HAP-1 (cell line): ENCODE measurements at places on chromosomes 6 and 20.
A peak's percentile ranks its signal among the peaks of the same experiment; 100 is the strongest.

DNA sequence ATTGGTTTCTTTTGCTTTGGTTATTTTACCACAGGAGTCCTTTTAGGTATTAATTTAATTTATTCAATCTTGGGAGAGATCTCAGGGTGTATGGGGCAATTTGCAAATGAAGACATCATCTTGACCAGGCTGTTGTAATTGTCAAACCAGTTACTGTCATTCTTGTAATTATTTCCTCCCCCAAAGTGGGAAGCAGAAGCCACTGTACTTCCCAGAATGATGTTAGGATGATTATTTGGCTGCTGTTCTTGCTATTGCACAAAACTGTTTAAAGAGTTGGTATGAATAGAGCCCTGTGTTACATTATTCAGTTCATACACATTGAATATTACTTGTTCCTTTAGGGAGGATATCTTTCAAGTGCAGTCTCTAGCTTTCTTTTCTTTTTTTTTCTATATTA, 1.7 kb downstream of the TAAR6 start:
- DNase-seq: no peak

- DNase-seq: no peak
Measured at GRCh38 chr20:61803915-61804751, 261.5 kb downstream of the TAF4 start.

GRCh38 chr6:55405474-55406235, 78.4 kb downstream of the GFRAL start:
- DNase-seq: no peak

DNA sequence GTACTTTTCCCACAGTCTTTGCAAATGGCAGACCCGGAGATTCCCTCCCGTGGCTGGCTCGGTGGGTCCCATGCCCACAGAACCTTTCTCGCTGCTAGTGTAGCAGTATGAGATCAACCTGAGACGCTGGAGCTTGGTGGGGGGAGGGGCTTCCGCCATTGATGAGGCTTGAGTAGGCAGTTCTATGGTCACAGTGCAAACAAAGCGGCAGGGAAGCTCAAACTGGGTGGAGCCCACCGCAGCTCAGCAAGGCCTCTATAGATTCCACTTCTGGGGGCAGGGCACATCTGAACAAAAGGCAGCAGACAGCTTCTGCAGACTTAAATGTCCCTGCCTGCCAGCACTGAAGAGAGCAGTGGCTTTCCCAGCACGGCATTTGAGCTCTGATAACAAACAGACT, 186.0 kb upstream of the KCNK16 start:
- no peak for DNase-seq

DNA sequence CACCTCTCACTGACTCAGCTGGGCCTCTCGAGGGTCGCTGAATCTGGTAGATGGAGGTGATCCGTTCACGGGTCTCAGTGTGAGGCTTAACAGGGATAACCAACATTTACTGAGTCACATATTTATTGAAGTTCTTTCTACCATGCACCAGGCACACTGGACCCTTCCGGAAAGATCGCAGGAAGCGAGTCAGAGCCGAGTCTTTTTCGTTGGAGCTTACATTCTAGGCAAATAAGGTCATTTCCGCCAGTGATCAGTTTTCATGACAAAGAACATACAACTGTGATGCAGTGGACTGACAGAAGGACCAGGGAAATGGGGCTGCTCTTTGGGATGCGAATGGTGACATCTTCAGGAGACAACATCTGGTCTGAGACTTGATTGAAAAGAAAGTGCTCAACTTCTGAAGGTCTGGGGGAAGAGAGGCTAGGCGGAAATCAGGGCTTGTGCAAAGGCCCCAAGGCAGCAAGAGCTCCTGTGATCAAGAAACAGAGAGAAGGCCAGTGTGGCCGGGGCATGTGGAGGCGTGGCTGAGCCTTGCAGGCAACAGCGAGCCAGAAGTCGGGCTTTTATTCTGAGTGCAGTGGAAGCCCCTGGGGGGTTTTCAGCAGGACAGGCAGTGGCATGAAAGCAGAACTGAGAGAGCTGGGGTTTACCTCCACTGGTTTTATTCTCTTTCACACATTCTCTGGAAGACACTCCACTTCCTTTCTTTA, 56.7 kb downstream of the APCDD1L start:
- DNase-seq: no peak

DNA sequence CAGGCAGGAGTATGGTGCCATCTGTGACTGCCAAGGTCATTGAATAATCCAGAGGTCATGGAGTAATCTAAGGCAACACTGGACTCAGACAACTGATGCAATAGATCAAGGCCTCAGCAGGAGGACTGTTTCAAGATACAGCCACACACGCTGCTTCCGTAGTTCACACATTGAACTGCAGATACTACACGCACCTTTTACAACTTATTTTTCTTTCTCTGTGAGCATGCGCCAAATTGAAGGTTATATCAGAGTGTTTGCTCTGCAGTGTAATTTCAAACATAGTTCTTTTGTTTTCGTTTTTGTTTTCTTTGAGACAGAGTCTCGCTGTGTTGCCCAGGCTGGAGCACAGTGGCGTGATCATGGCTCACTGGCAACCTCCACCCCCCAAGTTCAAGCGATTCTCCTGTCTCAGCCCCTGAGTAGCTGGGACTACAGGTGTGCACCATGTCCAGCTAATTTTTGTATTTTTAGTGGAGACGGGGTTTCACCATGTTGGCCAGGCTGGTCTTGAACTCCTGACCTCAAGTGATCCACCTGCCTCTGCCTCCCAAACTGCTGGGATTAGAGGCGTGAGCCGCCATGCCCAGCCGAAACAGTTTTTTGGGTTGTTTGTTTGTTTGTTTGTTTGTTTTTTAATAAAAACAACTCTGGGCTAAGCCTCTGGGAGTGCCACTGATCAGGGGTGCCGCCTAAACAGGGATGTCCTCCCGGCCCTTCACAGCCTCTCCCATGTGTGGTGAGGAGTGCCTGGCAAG, 96.6 kb upstream of the NAA20 start:
- no peak for DNase-seq

GRCh38 chr6:145148776-145149175, 586.5 kb downstream of the EPM2A start:
- DNase-seq: no peak

DNA sequence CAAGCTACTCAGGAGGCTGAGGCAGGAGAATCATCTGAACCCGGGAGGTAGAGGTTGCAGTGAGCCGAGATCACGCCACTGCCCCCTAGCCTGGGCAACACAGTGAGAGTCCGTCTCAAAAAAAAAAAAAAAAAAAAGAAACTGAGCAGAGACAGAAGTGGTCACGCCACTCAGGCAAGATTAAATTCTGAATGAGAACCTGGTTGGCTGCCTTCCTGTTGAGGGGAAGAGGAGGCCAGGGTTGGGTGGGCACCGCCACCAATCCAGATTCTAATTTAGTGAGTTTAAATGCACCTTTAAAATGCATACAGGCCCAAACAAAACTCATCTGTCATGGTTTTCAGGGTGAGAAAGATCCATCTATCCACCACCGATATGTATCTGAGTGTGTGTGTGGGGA, 23.7 kb upstream of the CCDC167 start:
- no peak for DNase-seq

DNA sequence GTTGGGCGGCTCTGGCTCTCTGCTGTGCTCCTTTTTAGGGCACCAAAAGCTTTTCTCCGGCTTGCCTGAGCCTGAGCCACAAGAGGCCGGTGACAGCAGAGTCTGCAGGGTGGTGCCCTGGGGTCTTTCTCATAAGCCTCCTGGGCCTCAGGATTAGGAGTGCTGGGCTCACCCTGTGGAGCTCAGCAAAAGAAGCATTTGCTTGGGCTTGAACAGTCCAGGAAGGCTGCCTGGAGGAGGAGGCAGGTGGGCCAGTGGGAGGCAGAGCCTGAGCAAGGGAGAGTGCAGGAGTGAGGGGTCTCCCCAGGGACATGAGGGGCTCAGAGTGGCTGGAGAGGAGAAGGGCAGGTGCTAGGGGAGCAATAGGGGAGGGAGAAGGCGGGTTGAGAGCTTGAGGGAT, 32.9 kb upstream of the MRGBP start:
- no peak for DNase-seq

GRCh38 chr20:25399037-25399430, 8.4 kb upstream of the ABHD12 start:
- peak; percentile 85 for DNase-seq

- no peak for DNase-seq
Measured at GRCh38 chr6:140857739-140858380, 1274.9 kb upstream of the GJE1 start.

GRCh38 chr20:47274401-47275108, 81.9 kb downstream of the ZMYND8 start:
- DNase-seq: no peak

GRCh38 chr6:20197251-20197650, 15.0 kb downstream of the MBOAT1 start:
- no peak for DNase-seq

GRCh38 chr6:66149132-66149531, 442.1 kb upstream of the EYS start:
- no peak for DNase-seq

DNA sequence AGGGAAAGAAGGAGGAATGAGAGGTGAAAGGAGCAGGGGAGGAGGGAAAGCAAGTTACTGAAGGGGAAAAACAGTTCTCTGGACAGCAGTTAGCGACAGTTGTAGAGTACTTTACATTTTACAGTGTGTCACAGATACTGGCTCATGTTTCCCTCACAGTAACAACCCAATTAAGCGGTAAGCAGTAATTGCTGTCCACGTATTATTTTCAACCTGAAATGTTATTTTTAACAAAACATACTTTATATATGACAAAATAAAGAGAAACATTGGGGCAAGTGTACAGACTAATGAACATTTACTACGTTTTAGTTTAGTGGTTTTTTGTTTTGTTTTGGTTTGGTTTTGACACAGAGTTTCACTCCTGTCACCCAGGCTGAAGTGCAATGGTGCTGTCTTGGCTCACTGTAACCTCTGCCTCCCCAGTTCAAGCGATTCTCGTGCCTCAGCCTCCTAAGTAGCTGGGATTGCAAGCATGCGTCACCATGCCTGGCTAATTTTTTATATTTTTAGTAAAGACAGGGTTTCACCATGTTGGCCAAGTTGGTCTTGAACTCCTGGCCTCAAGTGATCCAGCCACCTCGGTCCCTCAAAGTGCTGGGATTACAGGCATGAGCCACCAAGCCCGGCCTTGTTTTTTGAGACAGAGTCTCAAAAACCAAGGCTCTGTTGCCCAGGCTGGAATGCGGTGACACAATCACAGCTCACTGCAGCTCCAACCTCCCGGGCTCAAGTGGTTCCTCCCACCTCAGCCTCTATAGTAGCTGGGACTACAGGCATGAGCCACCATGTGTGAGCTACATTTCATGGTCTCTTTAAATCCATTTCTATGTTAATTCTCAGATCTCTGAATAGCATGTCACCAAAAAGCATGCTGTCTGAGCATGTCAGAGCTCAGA, 22.6 kb upstream of the BTN3A2 start:
- DNase-seq: no peak

- DNase-seq: peak; percentile 45
Measured at GRCh38 chr6:131949909-131950766, 1.0 kb downstream of the CCN2 start.

DNA sequence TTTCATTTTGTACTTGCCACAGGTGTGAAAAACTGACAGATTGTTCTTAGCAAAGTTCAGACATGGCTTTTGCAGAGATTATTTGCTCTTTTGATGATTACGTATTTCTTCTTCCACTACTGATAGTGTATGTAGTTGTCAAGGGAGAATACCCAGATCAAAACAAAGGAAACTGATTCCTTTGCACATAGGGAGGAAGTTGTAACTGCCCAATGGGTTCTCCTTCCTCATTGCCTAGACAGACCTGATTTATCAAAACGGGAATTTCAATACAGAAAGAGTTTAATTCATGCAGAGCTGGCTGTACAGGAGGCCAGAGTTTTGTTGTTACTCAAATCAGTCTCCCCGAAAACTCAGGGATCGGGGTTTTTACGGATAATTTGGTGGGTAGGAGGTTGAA, 214.7 kb downstream of the BCAS1 start:
- DNase-seq: no peak

DNA sequence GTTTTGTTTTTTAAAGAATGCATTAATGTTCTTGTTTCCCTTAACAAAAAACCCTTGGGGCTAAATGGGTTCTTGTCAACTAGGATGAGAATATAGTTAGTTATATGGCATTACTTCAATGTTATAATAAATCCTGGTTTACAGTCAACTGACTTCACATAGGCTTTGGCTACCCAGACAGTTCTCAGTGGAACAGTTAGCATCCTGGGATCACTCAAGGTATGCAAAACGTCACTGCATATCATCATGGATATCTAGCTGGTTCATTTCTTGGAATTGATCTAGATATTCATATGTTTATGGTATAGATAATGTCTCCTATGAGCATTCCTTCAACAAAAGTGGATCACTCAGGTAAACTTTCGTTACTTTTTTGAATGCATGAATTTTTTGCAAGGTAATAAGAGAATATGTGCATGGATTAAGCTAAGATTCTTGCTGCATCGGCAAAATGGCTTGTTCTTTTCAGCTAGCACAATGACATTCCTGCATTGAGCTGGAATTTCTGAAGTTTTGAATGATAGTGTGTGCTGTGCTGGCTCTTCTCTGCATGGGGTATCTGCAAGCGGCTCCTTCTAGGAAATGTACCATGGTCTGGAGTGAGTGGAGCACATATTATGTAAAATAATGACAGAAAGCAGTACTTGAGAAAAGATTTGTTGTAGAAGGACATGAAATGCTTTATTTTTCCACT, 138.9 kb downstream of the ADGRG6 start:
- DNase-seq: peak; percentile 24

- DNase-seq: no peak
Measured at GRCh38 chr6:11766589-11767450, 11.8 kb downstream of the ADTRP start.

DNA sequence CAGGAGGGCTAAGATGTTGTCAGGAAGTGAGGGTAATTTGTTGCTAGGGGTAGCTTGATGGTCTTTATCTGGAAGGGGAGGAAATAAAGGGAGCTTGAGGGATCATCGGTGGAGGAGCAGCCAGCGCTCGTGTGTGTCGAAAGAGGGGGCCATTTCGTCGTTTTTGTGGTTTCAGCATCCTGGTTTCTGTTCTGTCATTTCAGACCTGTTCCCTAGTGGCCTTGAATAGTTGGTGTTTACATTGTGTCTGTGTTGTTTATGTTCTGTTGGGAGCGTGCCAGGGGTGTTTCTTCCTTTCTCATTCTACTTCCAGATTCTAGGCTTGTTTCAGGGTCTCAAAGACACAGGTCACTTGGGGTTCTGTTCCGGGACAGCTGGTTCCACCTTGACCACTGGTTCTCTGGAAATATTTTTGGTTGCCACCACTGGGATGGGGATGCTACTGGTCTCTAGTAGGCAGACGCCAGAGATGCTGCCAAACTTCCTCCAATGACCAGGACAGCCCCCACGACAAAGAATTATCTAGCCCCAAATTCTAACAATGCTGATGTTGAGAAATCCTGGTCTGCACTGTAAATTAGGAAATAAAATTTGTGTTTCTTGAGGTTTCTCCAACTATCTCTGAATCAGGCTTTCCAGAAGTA, 113.9 kb upstream of the NAA20 start:
- peak; percentile 27 for DNase-seq

- DNase-seq: no peak
Measured at GRCh38 chr6:42453654-42454427, 2.1 kb upstream of the TRERF1 start.
